Panc1 (cell line): ENCODE measurements at places on chromosomes 3 and 15. TPM values are rescaled to one million over a fixed set of nuclear protein-coding genes. Genes with fewer than 3 reads are reported as not detected.

The CHST14 gene
- 42.4 TPM for total RNA-seq

The GP9 gene
- not detected for total RNA-seq

The SUSD5 gene
- total RNA-seq: 16.3 TPM

The RBMS3 gene
- total RNA-seq: 1.1 TPM

The FBXL2 gene
- total RNA-seq: 12.3 TPM

The HSPBAP1 gene
- total RNA-seq: 10.8 TPM
